ENCODE measurements at places on chromosomes 2 and 18.

DNA sequence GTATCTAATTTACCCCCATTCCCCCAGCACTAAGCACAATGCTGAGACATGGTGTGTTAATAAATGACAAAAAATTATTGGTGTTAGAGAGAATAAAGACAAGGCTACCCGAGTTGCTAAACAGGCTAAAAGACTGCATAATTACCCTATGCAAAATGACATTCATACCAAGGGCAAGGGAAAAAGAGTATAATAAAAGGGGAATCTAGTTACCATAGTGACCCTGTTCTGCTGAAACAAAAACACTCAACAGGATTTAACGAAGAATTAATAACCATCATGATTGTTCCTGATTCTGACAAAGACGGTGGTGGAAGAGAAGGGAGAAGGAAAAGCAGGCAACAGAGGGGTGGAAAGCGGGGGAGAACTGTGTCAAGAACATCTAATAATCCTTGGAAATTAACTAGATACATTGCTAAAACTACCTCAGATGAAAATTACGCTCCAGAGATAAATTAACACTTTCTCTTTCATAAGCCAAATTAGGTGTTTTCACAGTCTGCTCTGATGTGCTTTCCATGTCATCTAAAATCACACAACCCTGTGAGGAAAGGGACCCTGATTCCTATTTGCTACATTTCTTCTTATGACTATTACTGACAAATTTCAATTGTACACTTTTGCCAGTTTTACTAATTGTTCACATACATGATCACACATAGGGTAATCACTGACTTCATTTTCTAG, 25.5 kb downstream of the TTR start:
- no peak for DNase-seq
- H3K36me3 ChIP-seq: no peaks in the 10 kb centered on the region
- H3K27ac ChIP-seq: no peak overlapping the region
- no peaks in the 10 kb centered on the region for H3K4me1 ChIP-seq
- no peaks in the 10 kb centered on the region for H3K27me3 ChIP-seq
- no peak overlapping the region for H3K4me3 ChIP-seq

DNA sequence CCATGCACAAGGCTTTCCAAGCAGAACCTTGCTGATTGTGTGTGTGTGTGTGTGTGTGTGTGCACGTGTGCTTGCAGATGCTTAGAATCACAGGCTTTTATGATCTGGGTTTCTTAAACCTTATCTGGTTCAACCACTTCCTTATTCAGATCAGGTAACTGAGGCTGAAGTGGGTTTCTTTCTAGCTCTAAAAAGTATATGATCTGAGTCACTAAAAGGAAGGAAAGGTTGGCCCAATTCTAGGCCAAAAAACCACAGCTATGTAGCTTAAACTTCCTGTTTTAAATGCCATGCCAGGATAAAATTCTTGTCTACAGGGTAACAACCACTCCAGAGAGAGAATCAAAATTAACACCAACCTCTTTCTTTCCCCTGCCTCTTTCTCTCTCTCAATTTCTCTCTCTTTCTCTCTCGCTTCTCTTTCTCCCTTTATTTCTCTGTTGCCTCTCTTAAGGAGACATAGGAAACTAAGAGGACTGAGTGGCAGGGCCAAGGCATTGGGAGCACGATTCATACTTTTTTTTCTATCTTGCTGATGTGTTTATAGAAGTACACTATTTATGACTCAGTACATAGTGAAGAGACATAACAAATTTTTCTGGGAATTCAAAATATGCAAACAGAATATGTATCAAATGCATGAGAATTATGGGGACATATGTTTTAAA, 140.3 kb downstream of the TRIB2 start:
- DNase-seq: no peak
- H3K4me3 ChIP-seq: no peak overlapping the region
- no peaks in the 10 kb centered on the region for H3K4me1 ChIP-seq
- H3K27me3 ChIP-seq: no peaks in the 10 kb centered on the region
- no peaks in the 10 kb centered on the region for H3K36me3 ChIP-seq

DNA sequence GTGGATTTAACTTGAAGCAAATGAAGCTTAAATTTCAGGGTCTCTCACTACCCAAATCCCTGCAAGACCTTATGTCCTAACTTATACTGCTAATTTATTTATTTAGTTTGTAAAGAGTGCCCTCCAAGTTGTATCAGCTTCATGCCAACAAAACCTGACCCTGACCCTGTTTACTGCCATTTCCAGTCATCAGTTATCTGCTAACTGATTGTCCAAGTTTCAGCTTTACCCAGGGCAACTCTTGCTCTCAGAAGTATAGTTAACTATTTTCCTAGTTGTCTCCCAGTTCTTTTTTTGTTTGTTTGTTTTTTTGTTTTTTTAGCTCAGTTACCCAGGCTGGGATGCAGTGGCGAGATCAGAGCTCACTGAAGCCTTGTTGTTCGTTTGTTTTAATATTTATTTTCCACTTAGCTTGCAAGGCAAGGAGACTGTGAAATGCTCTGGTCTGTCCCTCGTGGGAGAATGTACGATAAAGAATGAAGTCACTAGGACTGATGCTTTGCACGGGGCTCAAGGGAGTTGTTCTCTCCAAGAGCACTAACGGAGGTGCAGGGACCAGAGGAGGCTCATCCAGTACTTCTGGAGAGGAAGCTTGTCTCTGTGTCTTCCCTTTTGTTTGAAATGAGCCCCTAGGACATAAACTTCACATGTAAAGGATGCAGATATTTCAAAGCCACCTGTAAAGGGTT, 35.3 kb downstream of the MYOM1 start:
- no peak overlapping the region for H3K27ac ChIP-seq
- H3K4me1 ChIP-seq: no peaks in the 10 kb centered on the region
- no peak overlapping the region for H3K4me3 ChIP-seq
- H3K27me3 ChIP-seq: no peaks in the 10 kb centered on the region
- no peak for DNase-seq

DNA sequence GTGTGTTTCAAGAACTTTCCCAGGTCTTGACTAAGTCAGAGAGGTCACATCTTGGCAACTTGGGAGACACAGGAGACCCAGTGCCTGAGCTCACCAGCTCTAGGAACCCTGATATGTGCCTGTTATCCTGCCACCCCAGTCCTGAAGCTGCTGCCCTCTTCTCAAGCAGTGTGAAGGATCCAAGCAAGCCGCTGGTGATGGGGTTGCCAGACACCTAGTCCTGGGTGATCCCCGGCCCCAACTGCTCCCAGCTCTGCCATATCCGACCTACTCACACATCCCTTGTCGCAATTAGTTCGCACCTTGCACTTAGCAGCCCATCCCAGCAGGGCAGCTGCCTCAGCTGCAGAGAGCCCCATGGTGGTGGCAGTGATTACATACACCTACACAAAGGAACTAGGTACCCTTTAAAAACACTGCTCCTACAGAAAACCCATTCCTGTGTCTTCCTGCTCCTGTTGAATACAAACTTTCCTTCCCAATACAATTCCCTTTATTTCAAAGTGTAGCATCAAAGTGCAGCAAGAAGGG, 247.2 kb upstream of the RAB12 start:
- DNase-seq: no peak
- H3K4me3 ChIP-seq: no peak overlapping the region
- no peaks in the 10 kb centered on the region for H3K27me3 ChIP-seq
- no peaks in the 10 kb centered on the region for H3K36me3 ChIP-seq
- H3K4me1 ChIP-seq: peaks cover 4% of the 10 kb centered on the region

- H3K36me3 ChIP-seq: no peaks in the 10 kb centered on the region
- no peaks in the 10 kb centered on the region for H3K4me1 ChIP-seq
- no peaks in the 10 kb centered on the region for H3K27me3 ChIP-seq
- DNase-seq: no peak
Observed at GRCh38 chr18:8357320-8357719, 251.9 kb upstream of the RAB12 start.

DNA sequence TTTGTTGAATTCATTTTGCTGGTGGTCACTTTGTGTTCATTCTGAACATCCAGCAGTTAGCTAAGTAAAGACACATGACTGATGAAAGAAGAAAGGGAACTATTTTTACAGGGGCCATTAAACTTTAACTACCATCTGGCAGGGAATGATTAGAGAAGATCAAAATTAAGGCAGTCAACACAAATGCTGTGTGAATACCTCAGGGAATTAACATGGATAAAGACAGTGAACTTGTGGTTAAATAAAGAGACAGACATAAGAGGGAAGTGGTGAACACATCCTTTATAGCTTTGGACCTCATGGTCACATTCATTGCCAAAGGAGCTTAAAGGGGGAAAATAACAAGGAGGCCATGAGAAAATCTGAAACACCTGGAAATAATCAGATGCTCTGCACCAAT, 52.6 kb upstream of the ATP5MC3 start:
- no peaks in the 10 kb centered on the region for H3K27me3 ChIP-seq
- no peak overlapping the region for H3K27ac ChIP-seq
- DNase-seq: no peak
- no peaks in the 10 kb centered on the region for H3K4me1 ChIP-seq
- no peaks in the 10 kb centered on the region for H3K36me3 ChIP-seq

DNA sequence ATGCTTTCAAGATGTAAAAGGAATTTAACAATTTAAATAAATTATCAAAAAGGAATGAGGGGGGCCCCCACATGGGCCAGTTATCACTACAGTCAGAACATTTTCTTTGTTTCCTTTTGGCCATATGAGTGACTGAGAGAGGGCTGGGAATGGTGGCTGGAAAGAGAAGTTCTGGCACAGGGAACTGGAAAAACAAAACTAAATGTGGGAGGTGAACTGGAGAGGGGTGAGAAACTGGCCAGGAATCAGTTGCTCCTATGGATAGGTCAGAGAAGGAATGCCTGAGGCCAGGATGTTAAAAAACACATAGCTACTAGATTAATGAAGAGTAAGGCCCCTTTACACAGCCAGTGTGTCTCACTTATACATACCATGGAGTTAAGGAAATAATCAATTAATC, 121.0 kb downstream of the RBMS1 start:
- peaks cover 64% of the 10 kb centered on the region for H3K4me1 ChIP-seq
- H3K4me3 ChIP-seq: no peak overlapping the region
- DNase-seq: no peak
- H3K27me3 ChIP-seq: no peaks in the 10 kb centered on the region

DNA sequence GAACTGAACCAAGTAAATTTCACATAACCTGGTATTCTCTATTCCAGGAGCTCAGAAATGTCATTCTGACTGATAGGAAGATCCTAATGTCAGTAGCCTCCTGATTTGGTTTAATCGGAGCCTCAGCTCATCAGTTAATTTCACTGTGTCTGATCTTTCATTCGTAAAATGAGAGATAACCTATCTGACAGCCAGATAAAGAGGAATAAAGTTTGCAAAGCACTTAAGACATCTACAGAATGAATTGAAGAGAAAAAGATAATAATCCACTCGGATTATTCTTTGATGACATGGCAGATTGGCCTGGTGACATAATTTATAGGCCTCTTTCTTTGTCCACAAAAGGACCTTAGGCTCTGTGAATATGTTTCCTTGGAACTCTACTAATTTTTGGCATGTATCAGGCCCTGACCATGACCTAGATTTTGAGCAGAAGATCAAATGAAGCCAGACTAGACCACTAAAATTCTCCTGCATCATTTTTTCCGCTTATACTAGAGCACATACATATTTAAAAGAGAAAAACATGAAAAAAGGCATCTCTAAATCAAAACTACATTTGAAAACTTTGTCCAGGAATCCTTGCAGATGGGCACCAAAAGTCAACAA, 312.4 kb downstream of the MTX2 start:
- H3K4me1 ChIP-seq: peaks cover 25% of the 10 kb centered on the region
- H3K4me3 ChIP-seq: no peak overlapping the region
- no peak for DNase-seq
- H3K36me3 ChIP-seq: no peaks in the 10 kb centered on the region
- no peak overlapping the region for H3K27ac ChIP-seq
- H3K27me3 ChIP-seq: peaks cover 5% of the 10 kb centered on the region

- H3K4me3 ChIP-seq: no peak overlapping the region
- DNase-seq: no peak
- H3K27me3 ChIP-seq: no peaks in the 10 kb centered on the region
- H3K36me3 ChIP-seq: no peaks in the 10 kb centered on the region
- H3K4me1 ChIP-seq: peaks cover 22% of the 10 kb centered on the region
Observed at GRCh38 chr2:231926761-231927565, 767 bp upstream of the NPPC start.

DNA sequence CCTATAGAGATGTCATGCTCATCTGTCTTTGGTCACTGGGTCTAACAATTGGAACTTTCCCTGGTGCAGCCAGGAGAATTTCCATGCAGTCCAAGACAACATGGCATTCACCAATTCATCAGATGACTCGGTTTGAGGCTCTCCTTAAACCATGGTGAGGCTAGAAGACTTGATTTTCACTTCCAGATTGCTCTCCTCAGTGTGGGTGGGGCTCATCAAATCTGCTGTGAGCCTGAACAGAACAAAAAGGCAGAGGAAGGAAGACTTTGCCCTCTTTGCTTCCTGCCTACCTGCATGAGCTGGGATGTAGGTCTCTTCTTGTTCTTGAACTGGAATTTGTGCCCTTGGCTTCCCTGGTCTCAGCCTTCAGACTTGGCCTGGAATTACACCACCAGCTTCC, 203.4 kb upstream of the TRIB2 start:
- no peak overlapping the region for H3K27ac ChIP-seq
- DNase-seq: no peak
- H3K4me1 ChIP-seq: no peaks in the 10 kb centered on the region
- H3K4me3 ChIP-seq: no peak overlapping the region

GRCh38 chr2:230052299-230052698, 16.4 kb downstream of the SLC16A14 start:
- peaks cover 14% of the 10 kb centered on the region for H3K4me1 ChIP-seq
- no peak overlapping the region for H3K4me3 ChIP-seq
- DNase-seq: no peak
- no peaks in the 10 kb centered on the region for H3K27me3 ChIP-seq
- peak overlapping the region; percentile 19 for H3K27ac ChIP-seq

GRCh38 chr2:18085593-18085992, 207.1 kb downstream of the KCNS3 start:
- no peaks in the 10 kb centered on the region for H3K36me3 ChIP-seq
- H3K4me1 ChIP-seq: no peaks in the 10 kb centered on the region
- no peak for DNase-seq
- no peaks in the 10 kb centered on the region for H3K27me3 ChIP-seq
- H3K4me3 ChIP-seq: no peak overlapping the region
- no peak overlapping the region for H3K27ac ChIP-seq

GRCh38 chr2:178865146-178865936, 58.1 kb upstream of the TTN start:
- H3K36me3 ChIP-seq: no peaks in the 10 kb centered on the region
- H3K4me1 ChIP-seq: no peaks in the 10 kb centered on the region
- H3K27ac ChIP-seq: no peak overlapping the region
- H3K27me3 ChIP-seq: no peaks in the 10 kb centered on the region
- no peak overlapping the region for H3K4me3 ChIP-seq
- no peak for DNase-seq

DNA sequence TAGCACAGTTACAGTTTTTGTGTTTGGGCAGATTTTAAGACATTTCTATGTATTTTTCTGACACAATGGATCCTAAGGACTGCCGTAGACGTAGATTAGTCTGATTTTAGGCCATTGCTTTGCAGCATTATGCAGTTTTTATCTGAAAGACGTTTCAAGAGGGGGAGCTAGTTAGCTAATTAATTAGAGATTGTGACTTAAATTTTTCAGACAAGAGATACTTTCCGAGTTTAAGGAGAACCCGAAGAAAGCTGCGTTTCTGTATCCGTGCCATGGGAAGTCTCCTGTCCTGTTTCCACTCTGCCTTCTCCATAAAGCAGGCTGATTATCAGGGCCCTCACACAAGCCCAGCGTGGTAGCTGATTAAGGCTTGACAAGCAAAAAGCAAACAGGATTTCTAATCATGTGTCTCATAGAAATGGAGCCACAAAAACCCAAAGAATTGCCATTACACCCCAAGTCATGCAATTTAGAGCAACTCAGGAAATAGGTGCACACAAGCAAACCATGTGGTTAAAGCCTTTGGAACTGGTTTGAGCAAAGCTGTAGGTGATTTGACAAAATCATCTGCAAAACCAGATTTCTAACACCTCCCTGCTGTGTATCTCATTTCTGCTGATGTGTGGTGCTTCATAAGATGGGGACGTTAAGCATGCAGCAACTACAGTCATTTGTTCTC, 808.1 kb downstream of the RNF144A start:
- H3K36me3 ChIP-seq: no peaks in the 10 kb centered on the region
- DNase-seq: no peak
- H3K27ac ChIP-seq: no peak overlapping the region
- no peaks in the 10 kb centered on the region for H3K27me3 ChIP-seq
- H3K4me3 ChIP-seq: no peak overlapping the region

Measured in tibial nerve (tissue), 4 donors.